ENCODE measurements at places on chromosomes 12 and 14. TPM values are rescaled to one million over a fixed set of nuclear protein-coding genes. Genes with fewer than 3 reads are reported as not detected.

The LRCOL1 gene
- not detected for total RNA-seq

The CISTR gene
- total RNA-seq, result not detected

The IFNG-AS1 gene
- not detected for total RNA-seq

The LRRK2 gene
- not detected for total RNA-seq

The AKAP5 gene
- total RNA-seq, result 0.58 TPM

The TTC6 gene
- 13.4 TPM for total RNA-seq

The LTBR gene
- 163 TPM for total RNA-seq

The DCN gene
- not detected for total RNA-seq

The E2F7 gene
- total RNA-seq, result 17.2 TPM

The RABGGTA gene
- 39.2 TPM for total RNA-seq

The G2E3 gene
- total RNA-seq, result 32.8 TPM

The GARIN6 gene
- not detected for total RNA-seq

The DIO3 gene
- 4.9 TPM for total RNA-seq

The FERMT2 gene
- total RNA-seq, result 29.1 TPM

The IFT43 gene
- 23.7 TPM for total RNA-seq

The RAN gene
- total RNA-seq, result 3,371 TPM

The ETV6 gene
- 6.6 TPM for total RNA-seq

The NEUROD4 gene
- not detected for total RNA-seq

The PYGL gene
- total RNA-seq, result 174 TPM

The PLD4 gene
- not detected for total RNA-seq

The PLEKHD1 gene
- total RNA-seq, result 0.15 TPM

The IPO4 gene
- total RNA-seq, result 193 TPM

The PRB2 gene
- not detected for total RNA-seq

The MYO1H gene
- total RNA-seq, result not detected

The KLHDC1 gene
- 0.07 TPM for total RNA-seq

The DEGS2 gene
- total RNA-seq, result 1.6 TPM

The PROX2 gene
- total RNA-seq, result not detected
